ENCODE measurements at places on chromosomes 5 and 9. TPM values are rescaled to one million over a fixed set of nuclear protein-coding genes. Genes with fewer than 3 reads are reported as not detected.

ADGRD2 gene
- not detected for total RNA-seq

AMBP gene
- not detected for total RNA-seq

CRB2 gene
- not detected for total RNA-seq

GMCL2 gene
- not detected for total RNA-seq

SHISAL2B gene
- total RNA-seq = not detected

TPRN gene
- 2.6 TPM for total RNA-seq

MUSK gene
- not detected for total RNA-seq

SPINK6 gene
- not detected for total RNA-seq

ZDHHC21 gene
- 3.5 TPM for total RNA-seq

JAK2 gene
- total RNA-seq = 51.0 TPM

CATSPER3 gene
- 0.32 TPM for total RNA-seq

C9 gene
- not detected for total RNA-seq

CBY3 gene
- total RNA-seq = not detected

CSF2 gene
- total RNA-seq = 0.30 TPM

GRCh38 chr9:108756746-108757490 lies 98.9 kb downstream of the ACTL7B start:
- no peak for DNase-seq

DNA sequence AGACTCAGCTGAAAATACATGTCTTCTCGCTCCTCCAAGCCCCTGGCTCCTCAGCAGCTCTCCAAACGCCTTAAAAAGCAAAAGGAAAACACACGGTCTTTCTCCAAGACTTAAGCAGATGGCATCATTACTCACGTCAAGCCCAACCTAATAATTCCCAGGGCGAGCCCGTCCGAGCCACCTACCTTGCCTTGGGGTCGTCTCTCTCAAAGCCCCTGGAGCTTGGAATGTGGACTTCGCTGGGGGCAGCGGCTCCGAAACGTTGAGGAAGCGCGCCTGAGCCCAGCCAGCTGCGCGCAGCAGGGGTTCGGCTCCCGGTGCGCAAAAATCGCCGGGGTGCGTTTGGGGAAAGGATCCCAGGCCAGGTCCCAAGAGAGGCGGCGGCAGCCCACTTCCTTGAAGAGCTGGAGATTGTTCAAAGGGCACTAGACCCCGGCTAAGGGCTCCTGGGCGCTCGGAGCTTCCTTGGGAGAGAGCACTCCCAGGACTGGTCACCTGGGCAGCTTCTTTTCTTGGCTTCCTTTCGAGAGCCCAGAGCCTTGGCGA lies 395 bp downstream of the DRD1 start:
- no peak for DNase-seq

DNA sequence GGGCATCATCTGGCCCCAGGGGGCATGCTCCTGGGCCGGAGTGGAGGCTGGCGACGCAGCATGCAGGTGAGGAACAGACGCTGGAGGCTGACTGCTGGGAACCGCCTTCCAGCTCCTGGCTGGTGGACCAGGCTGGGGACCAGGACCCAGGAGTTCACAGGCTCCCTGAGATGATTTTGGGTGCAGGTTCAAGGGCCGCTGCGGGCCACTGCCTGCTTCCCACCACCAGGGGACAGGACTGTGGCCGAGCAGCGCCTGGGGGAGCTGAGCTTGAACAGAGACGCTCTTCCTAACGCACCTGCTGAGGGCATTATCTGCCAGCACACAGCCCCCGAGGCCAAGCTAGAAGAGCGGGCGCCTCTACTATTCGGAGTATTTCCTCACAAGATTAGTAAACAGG lies 132.1 kb upstream of the RAPGEF1 start:
- no peak for DNase-seq

GRCh38 chr5:173823721-173824567 lies 64.2 kb upstream of the CPEB4 start:
- no peak for DNase-seq

DNA sequence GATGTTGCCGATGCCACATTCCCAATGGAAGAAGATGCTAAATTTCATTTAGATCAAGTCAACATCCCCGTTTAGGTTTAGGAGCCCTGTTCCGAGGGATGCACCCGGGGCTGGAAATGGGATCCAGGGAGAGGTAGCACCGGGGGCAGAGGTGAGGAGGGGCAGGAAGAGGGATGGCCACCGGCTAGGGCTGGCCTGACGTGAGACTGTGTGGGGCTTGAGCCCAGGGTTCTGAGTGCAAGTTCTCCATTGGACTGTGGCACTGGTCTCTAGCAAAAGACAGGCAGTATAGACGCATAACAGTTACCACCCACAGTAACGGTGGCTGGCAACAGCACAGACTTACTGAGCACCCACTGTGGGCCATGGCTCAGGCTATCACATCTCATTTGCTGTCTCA lies 209.0 kb upstream of the MVB12B start:
- no peak for DNase-seq

- no peak for DNase-seq
These were observed 215.6 kb downstream of the ACTL7B start for GRCh38 chr9:108640230-108640629.

DNA sequence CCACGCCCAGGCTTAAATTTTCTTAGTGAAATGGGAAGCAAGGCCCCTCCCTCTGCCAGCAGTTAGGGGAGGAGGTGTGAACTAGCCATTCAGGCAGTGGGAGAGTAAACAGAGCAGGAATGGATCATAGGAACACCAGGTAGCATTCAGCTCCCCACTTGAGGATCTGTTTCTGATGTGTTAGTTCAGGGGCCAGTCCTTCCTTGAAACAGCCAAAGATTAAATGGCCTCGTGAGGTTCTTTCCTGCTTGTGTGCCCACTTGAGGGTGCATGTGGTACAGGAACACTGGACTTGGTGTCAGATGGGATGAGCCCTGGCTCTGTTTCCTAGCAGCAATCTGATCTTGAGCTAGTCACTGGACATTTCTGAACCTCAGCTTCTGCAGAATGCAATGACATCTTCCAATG lies 21.2 kb downstream of the FAXDC2 start:
- DNase-seq = no peak

DNA sequence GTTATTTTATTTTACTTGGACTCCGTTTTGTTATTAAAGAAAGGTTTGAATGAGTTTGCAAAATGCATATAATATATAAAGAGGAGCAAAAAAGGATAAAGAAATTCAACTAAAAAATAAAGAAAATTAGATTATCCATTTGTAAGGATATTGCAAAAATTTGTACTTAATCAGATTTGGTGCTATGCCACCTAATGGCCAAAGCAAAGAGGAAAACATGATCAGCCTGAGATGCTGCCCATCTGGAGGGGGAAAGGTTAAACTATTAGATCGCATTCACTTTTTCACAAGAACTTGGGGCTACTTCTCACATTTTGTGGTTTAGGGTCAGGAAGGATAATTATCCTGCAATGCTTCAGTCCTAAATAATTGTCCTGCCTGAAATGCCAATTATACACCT lies 350.6 kb downstream of the MLLT3 start:
- DNase-seq = no peak

- no peak for DNase-seq
These were observed 41.7 kb upstream of the ANKRD33B start for GRCh38 chr5:10522224-10522611.

GRCh38 chr5:82151204-82151603 lies 127.0 kb downstream of the RPS23 start:
- no peak for DNase-seq

- DNase-seq = no peak
These were observed 20.0 kb downstream of the PRRT1B start for GRCh38 chr9:131565369-131565768.

GRCh38 chr9:82981552-82981951 lies 81.4 kb downstream of the RASEF start:
- DNase-seq = no peak

DNA sequence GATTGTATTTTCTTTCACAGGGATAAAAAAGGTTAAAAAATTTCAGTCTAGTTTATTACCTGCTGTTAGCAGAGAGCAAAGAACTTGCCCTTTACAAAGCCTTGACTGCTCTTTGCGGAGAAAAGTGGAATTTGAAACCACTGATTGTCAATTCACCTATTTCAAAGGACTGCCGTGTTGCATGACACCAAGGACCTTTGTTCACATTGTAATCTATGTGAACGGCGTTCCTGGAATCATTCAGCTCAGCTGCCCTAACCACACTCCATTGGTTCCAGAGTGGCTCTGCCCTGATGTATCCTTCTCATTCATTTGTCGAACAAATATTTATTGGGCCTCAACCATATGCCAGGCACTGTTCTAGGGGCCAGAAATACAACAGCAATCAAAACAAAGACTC lies 377.5 kb upstream of the RFX3 start:
- no peak for DNase-seq

GRCh38 chr5:178230879-178231538 lies 1.6 kb downstream of the PHYKPL start:
- no peak for DNase-seq

- no peak for DNase-seq
These were observed 103.5 kb upstream of the EQTN start for GRCh38 chr9:27400334-27400880.

DNA sequence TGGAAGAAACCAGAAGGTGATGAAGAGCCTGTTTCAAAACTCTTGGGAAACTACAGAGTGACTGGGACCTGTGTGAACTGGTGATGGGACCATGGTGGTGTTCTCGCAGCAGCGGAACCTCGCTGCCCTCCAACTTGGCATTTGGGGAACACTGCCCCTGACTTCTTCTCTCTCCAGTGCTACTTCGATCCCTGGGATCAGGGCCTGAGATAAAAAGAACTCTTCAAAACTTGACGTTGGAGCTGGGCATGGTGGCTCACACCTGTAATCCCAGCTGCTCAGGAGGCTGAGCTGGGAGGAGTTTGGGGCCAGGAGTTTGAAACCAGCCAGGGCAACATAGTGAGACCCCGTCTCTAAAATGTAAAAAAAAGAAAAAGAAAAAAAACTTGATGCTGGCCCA lies 18.1 kb downstream of the PITX1 start:
- no peak for DNase-seq

DNA sequence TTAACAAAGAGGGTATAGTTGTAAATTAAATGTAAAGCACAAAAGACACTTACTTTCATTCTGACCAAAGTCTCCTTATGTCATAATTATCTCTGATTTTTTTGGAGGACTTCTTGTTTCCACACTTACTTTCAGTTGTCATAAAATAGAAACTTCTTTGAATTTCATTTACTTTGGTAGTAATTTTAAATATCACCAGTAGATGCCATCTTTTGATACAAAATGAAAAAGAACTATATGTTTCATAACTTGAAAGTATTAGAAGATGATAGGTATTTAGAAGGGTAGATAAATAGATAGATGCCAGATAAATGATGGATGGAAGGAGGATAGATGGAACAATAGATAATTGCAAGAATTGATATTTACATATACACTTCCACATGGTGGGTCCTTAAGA lies 1865.3 kb upstream of the CDH9 start:
- DNase-seq = no peak

- DNase-seq = no peak
These were observed 529.2 kb downstream of the ANXA1 start for GRCh38 chr9:73680831-73681230.

GRCh38 chr9:132020820-132021510 lies 58.7 kb downstream of the MED27 start:
- no peak for DNase-seq

DNA sequence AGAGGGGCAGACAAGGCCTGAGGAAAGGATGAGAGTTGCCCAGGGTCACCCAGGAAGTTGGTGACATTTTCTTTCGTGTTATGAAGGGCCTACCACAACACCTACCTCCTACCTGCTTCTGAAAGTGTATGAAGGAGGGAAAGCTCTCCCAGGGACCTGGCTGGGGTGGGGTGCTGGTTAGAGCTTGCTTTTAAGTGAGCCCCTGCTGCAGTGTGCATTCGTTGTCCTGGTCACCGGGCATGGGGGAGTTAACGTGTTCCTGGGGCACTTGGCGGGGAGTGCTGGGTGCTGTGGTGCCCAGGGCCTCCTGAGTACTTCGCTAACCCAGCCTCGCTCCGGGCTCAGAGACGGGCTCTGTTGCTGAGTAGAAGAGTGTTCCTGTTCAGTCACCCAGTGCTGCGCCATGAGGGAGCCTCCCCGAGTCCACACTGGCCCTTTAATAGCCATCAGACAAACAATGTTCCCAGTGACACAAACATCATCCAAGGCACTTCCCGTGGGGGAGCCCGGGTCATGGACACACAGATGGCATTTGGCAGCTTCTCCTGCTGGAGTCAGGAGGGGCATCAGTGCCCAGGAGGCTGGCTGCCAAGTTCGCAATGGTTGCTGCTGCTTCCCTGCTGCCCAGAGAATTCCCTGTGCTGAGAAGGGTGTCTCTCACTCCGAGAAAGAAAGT lies 85.7 kb downstream of the AMBP start:
- no peak for DNase-seq

DNA sequence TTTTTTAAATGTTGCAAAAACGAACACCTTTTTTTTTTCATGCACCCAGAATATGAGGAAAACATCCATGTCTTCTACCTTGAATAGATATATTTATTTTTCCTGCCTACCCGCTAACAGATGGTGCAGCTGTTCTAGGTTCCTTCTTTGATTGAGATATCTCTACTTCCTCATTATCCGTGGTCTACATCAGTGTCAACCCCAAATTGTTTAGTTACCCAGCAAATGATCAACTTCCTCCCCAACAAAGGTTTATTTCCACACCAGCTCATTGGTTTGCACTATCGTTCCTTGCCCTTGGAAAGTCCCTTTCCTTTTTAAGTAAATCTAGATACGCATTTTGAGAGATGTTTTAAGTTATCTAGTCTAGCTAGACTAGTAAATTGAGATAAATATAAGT lies 166.4 kb downstream of the PRR16 start:
- no peak for DNase-seq

DNA sequence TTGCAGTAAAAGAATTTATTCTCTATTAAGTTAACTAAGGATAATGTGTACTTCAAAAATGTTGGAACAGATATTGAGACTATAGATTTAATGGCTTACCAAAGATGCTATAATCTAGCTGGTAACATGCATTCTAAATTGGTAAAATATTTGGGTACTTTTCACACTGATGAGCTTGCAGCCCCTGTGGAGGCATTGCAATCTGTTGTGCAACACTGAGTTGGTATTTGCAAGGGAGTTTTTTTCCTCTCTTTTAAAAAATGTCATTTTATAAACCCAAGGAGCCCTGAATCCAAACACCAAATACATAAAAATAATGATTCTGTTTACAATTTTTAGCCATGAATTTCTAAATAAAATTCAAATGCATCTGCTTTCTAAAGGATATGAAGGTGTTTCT lies 944.8 kb downstream of the DTWD2 start:
- no peak for DNase-seq

DNA sequence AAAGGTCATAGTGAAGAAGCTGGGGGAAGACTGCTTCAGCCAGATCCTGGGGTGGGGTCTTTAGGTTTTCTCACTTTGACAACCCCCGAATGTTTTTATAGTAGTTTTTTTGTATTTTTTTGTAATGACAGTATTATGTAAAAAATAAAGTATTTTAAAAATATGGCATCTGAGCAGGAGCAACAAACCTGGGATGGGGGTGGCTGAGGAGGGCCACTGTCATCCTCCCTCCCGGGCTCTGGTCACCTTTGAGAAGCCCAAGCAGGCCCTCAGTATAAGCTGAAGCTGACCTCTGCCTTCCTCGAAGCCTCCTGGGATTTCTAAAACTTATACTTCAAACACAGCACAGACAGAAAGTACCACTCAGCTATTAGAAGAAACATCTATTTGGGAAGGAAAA lies 8.7 kb downstream of the DNAJB5 start:
- no peak for DNase-seq
